Glomerular endothelial cell (primary cell): ENCODE measurements at places on chromosomes 11 and 22. TPM values are rescaled to one million over a fixed set of nuclear protein-coding genes. Genes with fewer than 3 reads are reported as not detected.

KLHL22 gene
- total RNA-seq = 16.1 and 25.7 TPM in 2 replicates

ALDH3B1 gene
- 2.2 and 2.9 TPM in 2 replicates for total RNA-seq

ZNF280A gene
- 0.12 TPM in 1 of 2 replicates, not detected in the other for total RNA-seq

FAM111B gene
- 2.2 and 5.6 TPM in 2 replicates for total RNA-seq

OR8H1 gene
- total RNA-seq = not detected in 2 replicates

DUSP8 gene
- 5.9 and 8.9 TPM in 2 replicates for total RNA-seq

OR51E2 gene
- total RNA-seq = 0.06 TPM in 1 of 2 replicates, not detected in the other

NOX4 gene
- total RNA-seq = 37.7 and 65.5 TPM in 2 replicates

NXPE4 gene
- not detected in 2 replicates for total RNA-seq

DNA sequence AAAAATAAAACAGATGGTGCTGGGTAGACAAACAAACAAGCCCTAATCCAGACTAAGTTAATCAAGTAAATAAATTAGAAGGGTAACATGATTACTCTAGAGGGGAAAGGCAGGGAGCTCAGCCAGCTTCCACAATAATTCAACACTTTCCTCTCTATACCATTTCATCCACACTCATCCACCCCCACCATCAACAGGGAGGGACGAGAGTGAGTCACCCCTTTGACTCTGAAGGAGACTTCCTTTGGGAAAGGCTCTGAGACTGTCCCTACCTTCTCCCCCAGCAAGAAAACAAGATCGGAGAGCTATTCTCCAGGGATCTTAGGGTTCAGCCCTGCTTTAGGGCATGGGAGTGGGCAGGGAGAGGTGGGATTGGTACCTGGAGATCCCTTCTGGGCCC, 33.1 kb downstream of the TRIM66 start:
- DNase-seq = no peak

GRCh38 chr11:76792505-76793264, 9.5 kb downstream of the TSKU start:
- DNase-seq = no peak

GRCh38 chr11:134372536-134372935, 39.5 kb downstream of the B3GAT1 start:
- DNase-seq = no peak

- no peak for DNase-seq
Observed at GRCh38 chr22:49353235-49353634, 474.4 kb downstream of the BRD1 start.

- DNase-seq = no peak
Observed at GRCh38 chr11:116112087-116112935, 608.1 kb upstream of the CADM1 start.

DNA sequence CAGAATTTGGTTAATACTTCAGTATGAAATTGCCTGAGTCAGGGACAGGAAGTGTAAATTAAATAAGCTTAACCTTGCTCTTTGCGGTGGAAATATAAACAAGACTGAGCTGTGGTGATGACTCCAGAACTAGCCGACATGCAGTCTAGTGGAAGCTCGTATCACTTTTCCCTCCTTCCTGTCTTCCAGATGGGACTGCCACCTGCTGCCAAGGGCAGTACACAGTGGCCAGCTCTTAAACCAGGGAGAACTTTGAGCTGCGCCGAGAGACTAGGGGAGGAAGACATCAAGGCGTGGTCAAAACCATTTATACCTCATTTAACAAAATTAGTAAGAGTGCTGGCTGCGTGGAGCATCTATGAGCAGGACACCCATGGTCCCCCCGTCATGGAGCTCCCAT, 31.3 kb upstream of the CTTN start:
- DNase-seq = no peak

- DNase-seq = no peak
Observed at GRCh38 chr11:92424281-92424680, 199.7 kb downstream of the FAT3 start.

GRCh38 chr22:24076091-24076867, 65.2 kb downstream of the CABIN1 start:
- no peak for DNase-seq

DNA sequence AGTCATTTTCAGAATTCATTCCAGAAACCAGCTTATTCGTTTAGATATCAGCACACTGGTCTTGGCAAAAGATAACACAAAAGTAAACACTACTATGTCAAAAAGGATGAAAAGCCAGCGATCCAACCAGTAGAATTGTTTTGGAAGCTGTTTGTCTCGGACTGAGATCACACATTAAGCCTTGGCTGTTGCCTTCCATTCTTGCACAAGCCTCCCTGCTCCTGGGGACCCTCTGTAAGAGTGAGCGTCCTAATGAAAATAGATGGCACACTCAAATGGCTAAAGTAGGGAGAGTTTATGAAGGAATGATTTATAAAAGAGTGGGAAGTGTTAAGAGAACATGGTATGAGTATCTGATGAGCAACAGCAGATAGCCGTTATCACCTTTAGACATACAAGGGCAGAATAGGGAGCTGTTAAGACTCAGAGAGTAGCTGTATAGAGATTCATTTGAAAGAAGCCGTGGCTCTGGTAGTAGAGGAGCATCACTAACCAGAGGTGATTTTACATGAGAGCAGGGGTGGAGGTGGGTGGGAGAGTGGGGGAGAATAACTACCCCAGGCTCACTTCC, 25.2 kb downstream of the PDE3B start:
- no peak for DNase-seq

DNA sequence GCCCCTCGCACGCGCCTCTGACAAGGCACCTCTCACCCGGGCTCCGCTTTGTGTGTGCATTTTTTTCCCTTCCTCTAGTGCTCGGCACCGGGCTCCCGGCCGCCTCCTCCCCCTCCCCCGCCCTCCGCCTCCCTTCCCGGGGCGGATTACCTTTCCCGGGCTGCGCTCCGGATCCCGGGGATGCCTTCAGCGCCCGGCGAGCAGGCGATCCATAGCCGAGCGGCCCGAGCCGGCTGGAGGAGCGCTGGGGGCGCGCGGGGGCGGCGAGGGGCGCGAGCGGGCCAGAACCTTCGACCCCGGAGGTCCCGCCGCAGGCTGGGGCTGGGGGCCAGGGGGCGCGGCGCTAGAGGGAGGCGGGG, 282 bp downstream of the MPPED2 start:
- no peak for DNase-seq
